ENCODE measurements at places on chromosomes 7 and 10.
A peak's percentile ranks its signal among the peaks of the same experiment; 100 is the strongest.

- no peak for DNase-seq
Observed at GRCh38 chr10:123187781-123188180, 33.6 kb downstream of the BUB3 start.

- no peak for DNase-seq
Observed at GRCh38 chr7:157355784-157356511, 19.1 kb downstream of the DNAJB6 start.

- DNase-seq: no peak
Observed at GRCh38 chr10:8533462-8533861, 479.0 kb downstream of the GATA3 start.

- no peak for DNase-seq
Observed at GRCh38 chr7:30884881-30885280, 26.8 kb upstream of the AQP1 start.

DNA sequence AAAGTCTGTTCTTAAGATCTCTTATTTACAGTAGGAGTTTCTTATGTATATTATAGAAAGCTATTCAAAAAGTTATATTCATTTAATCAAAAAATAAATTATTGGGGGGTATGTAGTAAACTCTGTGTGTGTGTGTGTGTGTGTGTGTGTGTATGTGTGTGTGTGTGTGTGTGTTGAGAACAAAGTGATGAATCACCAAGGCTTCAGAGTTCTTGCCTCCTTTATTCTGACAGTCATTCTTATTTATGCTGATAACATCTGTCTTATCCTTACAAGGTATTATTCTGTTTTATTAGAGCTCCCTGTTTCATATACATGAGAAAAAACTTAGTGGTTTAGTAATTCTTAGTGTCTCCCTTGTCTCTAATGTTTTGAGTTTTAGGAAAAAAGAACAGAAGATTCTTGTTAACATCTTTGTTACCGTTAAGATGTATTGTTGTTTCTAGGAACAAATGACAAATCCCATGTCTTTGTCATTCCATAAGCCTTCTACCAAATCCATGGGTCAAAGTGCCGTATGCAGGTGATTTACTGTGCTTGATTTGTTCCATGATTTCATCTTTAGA lies 424.0 kb downstream of the EXOC4 start:
- no peak for DNase-seq

GRCh38 chr10:132248455-132249225 lies 59.1 kb downstream of the STK32C start:
- peak; percentile 17 for DNase-seq

GRCh38 chr7:2776401-2776800 lies 67.7 kb downstream of the GNA12 start:
- DNase-seq: no peak

DNA sequence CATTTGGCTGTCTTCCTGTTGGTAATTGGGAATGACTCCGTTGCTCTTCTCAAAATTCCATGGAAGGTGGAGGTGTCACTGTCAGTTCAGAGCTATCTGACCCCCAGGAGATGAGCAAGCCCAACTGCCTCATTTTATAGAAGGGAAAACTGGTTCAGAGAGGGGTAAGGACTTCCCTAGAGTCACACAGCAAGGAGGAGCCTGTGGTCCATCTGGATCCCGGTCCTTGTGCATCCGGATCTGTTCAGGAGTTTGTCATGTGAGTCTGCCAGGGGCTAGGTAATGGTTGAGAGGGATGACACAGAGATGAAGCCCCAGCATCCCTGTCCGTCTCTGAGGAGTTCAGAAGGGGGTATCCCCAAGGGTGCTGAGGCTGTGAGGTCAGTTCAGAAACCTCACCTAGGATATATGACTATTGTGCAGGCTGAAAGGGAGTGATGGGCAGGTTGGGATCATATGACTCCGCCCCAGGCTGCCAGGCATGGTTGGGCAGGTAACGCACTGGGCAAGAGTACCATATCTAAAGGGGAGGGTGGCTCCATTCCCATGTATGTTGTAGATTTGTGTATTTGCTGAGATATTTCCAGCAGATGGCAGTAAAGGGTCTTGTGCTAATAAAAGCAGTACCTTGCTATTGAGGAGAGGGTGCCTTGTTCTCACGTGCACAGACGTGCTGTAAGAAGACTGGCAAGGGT lies 16.0 kb upstream of the SLC29A3 start:
- DNase-seq: peak; percentile 35

GRCh38 chr10:63751836-63752235 lies 230.6 kb downstream of the REEP3 start:
- DNase-seq: no peak

GRCh38 chr7:21944616-21945453 lies 864 bp downstream of the CDCA7L start:
- peak; percentile 30 for DNase-seq

- no peak for DNase-seq
Observed at GRCh38 chr10:20415684-20416083, 481.4 kb downstream of the NEBL start.

DNA sequence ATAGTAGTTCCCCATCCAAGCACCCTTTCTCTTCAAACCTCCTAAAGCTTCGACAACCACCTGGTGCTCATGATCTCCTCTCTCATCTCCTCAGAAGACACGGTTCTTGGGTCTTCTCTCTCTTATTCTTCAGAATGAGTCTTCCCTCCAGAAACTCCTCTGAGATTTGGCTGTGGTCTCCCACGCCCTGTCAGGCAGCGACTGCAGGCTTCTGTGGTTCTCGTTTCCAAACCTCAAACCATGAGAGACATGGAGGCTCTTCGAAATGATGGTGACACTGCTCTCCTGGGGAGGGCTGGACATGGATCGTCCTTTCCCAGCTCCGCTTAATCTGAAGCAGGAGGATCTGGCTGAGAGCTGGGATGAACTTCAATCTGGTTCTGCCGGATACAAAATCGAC lies 78.6 kb upstream of the PITRM1 start:
- DNase-seq: no peak

DNA sequence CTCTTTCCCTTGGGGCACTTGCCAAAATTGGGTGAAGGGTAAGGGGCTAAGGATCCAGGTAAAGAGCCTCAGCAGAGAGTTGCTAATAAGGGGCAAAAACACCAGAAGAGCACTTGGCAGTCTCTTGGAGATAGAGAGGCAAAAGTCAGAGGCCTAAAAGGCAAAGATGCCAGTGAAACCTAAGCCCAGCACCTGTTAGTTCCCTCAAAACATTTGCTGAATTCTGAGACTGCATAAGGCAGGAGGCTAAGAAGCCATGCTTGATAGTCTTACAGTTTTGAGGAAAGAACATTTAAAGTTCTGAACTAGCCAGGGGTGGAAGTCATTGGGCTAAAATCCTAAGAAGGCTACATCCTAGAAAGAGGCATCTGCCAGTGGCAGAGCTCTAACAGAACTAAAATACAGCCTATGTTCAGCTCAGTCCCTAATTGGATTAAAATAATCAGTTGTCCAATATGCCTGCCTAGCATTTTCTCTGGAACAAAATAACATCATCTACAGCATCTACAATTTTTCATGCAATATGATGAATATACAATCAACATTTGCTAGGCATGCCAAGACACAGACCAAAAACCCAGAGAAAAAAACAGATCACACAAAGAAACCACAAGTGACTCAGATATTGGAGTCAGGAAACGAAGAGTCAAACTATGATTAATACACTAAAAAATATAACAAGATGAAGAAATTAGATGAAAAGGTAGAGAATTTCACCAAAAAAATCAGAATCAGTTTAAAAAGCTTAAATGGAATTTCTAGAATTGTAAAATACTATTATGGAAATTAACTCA lies 7.7 kb downstream of the HTR7 start:
- no peak for DNase-seq

DNA sequence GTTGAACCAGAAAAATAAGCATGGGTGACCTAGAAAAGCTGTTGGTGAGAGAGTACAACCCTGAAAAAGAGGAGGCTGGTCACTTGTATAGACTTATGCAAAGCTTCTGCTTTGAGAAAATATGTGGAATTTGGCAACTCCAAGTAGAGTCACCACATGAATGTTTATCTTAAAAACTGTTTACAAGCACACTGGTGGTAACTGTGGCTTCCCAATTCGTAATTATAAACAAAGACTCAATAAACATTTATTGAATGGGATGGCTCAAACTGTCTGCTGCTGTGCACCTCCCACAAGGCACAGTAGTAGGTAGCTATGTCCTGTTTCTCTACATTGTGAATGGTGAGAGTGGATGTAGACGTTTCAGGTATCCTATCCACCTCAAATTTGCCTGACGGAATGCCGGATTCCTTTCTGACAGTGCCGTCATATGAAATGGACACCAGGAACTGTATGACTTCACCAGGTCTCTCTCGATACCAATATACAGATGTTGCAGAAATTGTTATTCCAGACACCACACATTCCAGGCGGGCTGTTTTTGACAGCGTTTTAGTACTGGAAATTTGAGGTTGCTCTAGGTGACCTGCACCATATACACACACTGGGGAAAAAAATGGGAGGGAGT lies 43.4 kb upstream of the TARP start:
- DNase-seq: no peak

DNA sequence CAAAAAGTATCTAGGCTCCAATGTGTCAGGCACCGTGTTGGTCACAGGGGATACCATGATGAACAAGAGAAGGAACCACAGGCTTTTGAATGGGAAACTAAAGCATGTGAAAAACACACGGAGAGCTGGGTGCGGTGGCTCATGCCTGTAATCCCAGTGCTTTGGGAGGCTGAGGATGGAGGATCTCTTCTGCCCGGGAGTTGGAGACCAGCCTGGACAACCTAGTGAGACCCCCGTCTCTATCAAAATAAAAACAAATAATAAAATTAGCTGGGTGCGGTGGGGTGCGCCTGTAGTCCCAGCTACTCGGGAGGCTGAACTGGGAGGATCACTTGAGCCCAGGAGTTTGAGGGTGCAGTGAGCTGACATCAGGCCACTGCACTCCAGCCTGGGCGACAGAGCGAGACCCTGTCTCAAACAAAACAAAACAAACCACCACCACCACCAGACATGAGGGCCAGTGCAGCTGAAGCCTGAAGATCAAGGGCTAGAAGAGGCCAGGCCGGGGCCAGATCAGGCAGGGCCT lies 611 bp upstream of the COPS6 start:
- DNase-seq: no peak

DNA sequence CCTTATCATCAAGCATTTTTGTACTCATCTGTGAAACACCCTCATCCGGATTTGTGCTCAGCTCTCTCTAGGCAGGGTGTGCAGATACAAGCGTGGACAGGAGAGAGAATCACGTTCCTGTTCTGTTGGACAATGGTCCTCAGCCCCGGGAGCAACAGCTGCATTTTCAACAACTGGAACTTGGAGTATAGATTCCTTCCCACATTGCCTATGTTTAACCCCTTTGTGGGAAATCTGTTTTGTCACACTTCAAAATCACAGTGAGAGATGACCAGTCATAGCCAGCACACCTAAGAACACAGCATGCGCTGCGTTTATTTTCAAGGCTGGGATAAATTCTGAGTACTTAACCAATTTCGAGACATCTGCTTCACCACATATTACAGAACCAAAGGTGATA lies 32.5 kb downstream of the MAP3K8 start:
- no peak for DNase-seq
